Left lung (tissue), 14 donors: ENCODE measurements at places on chromosomes 2 and 18.

- DNase-seq: no peak
- H3K4me3 ChIP-seq: no peak overlapping the region
- peaks cover 13% of the 10 kb centered on the region for H3K27me3 ChIP-seq
These were observed 10.4 kb downstream of the ERFE start for GRCh38 chr2:238169048-238169707.

GRCh38 chr18:55073116-55073515 is 113.9 kb upstream of the CCDC68 start:
- H3K36me3 ChIP-seq: no peaks in the 10 kb centered on the region
- H3K27me3 ChIP-seq: no peaks in the 10 kb centered on the region
- no peak overlapping the region for H3K4me3 ChIP-seq
- H3K4me1 ChIP-seq: no peaks in the 10 kb centered on the region

- H3K4me1 ChIP-seq: no peaks in the 10 kb centered on the region
- H3K27me3 ChIP-seq: peaks cover 64% of the 10 kb centered on the region
- no peak overlapping the region for H3K4me3 ChIP-seq
- no peak for DNase-seq
These were observed 29.2 kb upstream of the ZDBF2 start for GRCh38 chr2:206245265-206245672.

DNA sequence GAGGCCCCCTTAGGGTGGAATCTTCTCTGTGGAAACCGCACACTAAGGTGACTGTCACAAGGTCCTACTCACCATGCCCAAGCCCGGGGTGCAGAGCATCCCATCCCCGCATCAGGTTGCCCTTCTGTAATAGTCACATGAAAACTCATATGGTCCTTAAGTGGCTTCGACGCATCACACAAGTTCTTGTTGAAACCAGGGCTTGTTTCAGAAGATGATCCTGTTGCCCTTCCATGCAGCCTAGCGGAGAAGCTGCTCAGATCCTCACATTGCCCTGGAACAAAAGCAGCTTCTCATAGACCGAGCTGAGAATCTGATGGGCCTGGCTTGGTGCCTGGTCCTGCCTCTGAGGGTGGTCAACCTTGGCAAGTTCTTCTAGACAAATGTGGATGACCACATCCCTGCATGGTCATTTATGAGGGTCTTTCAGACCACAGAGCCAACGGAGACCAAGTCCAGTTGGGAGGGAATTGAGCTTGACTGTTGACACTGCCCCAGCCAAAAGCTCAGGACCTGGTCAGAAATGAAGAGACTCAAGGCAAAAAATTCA is 54.1 kb downstream of the PDCL3 start:
- H3K27ac ChIP-seq: no peak overlapping the region
- H3K4me1 ChIP-seq: no peaks in the 10 kb centered on the region
- no peaks in the 10 kb centered on the region for H3K36me3 ChIP-seq
- H3K4me3 ChIP-seq: no peak overlapping the region

- H3K4me3 ChIP-seq: no peak overlapping the region
- DNase-seq: no peak
- H3K27ac ChIP-seq: no peak overlapping the region
- H3K36me3 ChIP-seq: no peaks in the 10 kb centered on the region
- H3K4me1 ChIP-seq: no peaks in the 10 kb centered on the region
These were observed 69.2 kb upstream of the EDAR start for GRCh38 chr2:109058191-109058632.

DNA sequence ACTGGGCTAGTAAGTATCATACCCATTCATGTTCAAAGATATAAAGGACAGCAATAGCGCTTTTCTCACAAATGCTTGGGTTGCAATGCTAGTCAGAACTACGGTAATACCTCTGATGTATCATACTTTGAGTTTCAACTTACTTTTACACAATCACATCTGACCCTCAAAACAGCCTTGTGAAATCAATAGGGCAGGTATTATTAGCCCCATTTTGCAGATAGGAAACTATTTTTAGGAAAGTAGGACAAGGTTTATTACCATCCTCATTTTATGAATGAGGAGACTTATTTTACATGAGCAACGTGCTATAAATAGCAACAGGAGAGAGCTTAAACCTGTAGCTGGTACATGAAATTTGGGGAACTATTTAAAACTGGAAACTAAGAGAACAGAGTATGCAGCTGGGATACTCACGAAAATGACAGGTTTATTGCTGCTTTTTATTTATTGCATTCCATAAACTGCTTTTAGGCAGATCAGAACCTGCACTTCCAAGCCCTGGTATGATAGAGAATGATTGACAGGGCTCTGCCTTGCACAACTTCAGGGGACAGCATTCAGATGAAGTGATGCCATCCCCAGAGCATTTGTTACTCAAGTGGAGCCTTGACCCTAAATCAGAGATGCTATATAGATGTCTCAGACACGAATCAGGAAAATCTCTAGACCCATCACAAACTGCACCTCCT is 42.4 kb upstream of the PPM1B start:
- H3K4me1 ChIP-seq: no peaks in the 10 kb centered on the region
- H3K4me3 ChIP-seq: no peak overlapping the region
- no peak overlapping the region for H3K27ac ChIP-seq
- no peak for DNase-seq

GRCh38 chr2:214560618-214561190 is 149.8 kb downstream of the VWC2L start:
- H3K4me1 ChIP-seq: no peaks in the 10 kb centered on the region
- no peak overlapping the region for H3K4me3 ChIP-seq
- H3K27me3 ChIP-seq: no peaks in the 10 kb centered on the region
- H3K36me3 ChIP-seq: no peaks in the 10 kb centered on the region
- no peak overlapping the region for H3K27ac ChIP-seq

GRCh38 chr2:40611196-40611595 is 159.3 kb upstream of the SLC8A1 start:
- no peak for DNase-seq
- no peak overlapping the region for H3K27ac ChIP-seq
- H3K36me3 ChIP-seq: no peaks in the 10 kb centered on the region
- no peaks in the 10 kb centered on the region for H3K27me3 ChIP-seq
- no peaks in the 10 kb centered on the region for H3K4me1 ChIP-seq
- H3K4me3 ChIP-seq: no peak overlapping the region

DNA sequence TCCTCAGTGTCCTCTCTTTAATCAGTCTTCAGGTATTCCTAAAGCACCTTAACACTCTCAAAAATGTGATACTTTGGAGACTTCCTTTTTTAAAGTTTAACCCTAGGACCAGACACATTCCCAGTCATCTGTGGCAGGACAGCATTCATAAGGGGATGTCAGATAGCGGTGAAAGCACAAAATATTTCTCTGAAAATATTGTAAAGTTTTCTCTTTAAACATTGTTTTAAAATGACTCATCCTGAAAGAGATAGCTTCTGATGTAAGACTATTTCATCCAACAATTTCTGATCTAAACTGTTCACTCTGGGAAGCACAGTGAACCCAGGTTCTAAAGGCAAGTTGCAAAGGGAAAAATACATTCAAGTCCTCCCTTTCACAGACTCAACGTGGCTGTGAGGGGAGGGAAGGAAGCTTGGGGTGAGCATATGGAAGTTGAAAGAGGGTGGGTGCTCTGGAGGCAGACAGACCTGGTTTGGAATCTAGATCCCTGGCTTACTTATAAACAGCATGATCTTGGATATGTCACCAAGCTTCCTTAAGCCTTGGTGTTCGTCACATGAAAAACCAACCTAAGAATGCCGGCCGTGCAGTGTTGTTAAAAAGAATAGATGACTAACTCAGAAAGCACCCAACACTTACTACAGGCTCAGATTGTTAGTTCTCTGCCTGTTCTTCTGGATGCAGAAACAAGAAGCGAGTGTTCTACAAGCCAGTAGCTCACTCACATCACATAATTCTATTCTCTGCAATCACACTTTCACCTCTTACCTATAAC is 12.1 kb downstream of the GALNT14 start:
- DNase-seq: no peak
- no peaks in the 10 kb centered on the region for H3K36me3 ChIP-seq
- H3K4me3 ChIP-seq: no peak overlapping the region
- H3K27me3 ChIP-seq: no peaks in the 10 kb centered on the region
- no peaks in the 10 kb centered on the region for H3K4me1 ChIP-seq
- no peak overlapping the region for H3K27ac ChIP-seq
